ENCODE measurements at places on chromosomes 12 and 14. TPM values are rescaled to one million over a fixed set of nuclear protein-coding genes. Genes with fewer than 3 reads are reported as not detected.
A peak's percentile ranks its signal among the peaks of the same experiment; 100 is the strongest.

The CCDC197 gene
- not detected for total RNA-seq

DNA sequence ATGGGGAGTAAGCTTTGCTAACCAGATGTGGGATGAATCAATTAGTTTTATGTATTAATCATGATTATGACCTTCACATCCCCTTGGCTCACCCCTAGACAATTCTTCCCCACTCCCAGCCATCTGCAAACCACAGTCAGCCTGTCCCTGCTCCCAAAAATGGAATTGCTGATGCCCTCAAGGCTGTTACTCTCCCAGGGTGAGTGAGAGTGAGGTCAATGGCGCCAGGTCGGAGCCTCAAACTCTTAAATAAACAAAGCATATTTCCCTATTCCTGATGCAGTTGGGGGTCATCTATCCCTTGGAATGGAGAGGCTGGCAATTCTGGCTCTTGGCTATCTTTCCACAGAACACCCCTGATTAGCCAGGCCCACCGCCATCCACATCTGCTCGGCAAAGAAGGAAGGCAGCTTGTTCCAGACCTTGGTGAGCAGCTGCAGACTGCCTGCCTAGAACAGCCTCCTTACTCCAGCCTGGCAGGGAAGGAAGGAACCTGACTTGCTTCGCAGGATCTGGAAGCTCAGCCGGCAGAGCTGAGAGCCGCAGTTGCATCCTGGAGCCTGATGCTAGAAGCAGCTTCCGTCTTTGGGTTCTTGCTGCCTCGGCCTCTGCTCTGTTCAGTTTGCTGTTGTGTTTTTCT lies 57.0 kb downstream of the SMUG1 start:
- DNase-seq: no peak

DNA sequence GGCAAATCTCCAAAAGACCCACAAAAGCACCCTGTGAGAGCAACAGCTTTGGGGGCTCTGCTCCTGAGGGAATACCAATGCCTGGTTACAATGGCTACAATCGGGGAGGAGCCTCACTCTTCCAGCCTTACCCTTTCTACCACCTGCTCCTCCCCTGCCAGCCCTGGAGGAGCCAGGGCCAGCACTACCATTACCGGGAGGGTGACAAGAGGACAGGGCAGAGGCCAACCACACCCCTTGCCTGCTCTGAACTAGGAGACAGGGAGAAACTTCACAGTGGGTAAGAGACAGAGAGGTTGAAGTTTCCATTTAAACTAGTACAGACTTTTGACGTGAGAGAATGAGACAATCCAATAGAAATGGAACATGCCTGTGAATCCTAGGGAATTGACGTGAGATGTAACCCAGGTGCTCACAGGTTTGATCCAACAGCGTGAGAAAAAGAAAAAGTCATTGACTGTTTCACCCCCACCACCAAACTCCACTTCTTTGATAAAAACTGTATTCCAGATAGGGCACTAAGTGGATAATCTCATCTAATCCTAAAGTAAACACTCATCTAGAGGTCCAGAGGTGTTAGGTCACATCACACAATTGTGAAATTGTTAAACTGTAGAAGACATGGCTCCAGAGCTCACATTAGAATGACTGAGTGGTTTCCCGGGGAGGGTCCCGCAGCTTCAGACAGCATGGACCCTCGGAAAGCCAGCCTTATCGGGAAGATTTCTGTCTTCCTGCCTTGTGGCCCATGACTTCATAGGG lies 8.4 kb upstream of the TC2N start:
- DNase-seq: no peak

The RTN1 gene
- 0.92 TPM for total RNA-seq

DNA sequence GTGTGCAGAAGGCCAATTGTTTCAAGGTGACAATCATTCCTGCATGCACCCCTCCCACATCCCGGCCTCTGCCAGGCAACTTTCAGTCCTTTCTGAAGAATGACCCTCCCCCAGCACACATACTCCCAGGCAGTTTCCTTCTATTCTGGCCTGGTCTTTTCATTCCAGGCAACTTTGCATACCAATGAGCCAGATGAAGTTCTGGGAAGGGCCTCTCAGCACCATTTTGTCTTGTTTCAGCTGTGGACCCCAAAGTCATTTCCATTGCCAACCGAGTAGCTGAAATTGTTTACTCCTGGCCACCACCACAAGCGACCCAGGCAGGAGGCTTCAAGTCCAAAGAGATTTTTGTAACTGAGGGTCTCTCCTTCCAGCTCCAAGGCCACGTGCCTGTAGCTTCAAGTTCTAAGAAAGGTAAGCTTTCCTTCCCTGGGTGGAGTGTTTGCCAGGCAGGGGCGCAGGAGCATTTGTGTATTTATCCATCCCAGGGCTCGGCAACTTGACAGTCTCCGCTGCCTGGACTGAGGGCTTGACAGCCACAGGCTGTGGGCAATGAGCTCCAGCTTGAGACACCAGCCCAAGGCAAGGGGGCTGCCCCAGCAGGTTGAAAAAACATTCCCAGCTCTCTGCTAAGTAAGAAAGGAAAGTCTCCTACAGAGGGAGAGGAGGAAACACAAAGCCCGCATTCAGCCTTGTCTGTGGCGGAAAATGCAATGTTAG lies 16.4 kb downstream of the BCL2L14 start:
- DNase-seq: peak; percentile 68

The SMIM41 gene
- not detected for total RNA-seq

The FGF6 gene
- not detected for total RNA-seq

DNA sequence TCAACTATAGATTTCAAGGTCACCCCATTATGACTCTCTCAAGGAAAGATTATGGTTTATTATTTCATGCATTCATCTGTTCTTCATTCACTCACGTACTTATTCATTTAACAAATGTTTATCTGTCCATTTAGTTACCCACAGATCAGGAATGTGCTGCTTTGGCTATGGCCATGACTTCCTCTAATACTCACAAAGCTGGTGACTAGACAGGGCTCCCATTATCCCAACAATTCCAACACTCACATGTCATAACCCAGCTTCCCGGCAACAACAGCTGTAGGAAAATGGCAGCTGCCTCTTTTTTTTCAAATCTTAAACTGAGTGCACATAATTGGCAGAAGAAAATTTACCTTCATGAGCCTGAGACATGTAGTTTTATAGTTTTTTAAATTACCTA lies 190.8 kb upstream of the CCDC196 start:
- no peak for DNase-seq

DNA sequence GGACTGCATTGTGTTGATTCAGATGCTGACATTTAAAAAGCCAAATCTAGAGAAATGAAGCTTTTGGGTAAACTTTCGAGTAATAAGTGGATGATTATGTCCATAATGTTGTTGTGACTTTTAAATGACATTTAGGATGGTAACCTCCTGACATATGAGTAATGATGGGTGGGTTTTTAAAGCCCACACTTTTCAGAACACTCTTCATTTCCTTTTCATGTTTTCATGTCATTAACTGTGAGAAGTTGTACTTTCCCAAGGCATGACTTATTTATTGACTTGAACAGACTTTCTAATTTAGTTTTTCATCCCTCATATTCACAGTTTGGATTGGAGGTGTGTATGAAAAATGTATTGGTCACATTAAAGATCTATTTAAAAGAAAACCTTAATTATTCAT lies 35.5 kb downstream of the RGS6 start:
- DNase-seq: no peak

DNA sequence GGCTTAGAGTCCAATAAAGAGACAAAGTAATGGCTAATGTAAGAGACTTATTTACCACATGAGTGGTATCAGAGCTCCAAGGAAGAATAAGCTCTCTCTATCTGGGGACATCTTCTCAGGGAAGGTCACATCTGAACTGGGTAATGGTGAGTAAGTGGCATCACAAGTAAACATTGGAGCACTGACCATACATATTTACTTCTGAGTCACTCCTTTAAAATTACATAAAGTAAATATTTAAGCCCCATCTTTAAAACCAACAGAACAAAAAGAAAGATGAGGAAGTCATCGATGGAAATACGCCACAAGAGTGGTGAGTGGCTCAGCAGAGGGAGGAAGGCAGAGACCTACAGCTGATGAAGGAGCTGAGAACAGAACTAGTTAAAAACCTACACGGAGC lies 159.9 kb downstream of the DUSP6 start:
- no peak for DNase-seq

DNA sequence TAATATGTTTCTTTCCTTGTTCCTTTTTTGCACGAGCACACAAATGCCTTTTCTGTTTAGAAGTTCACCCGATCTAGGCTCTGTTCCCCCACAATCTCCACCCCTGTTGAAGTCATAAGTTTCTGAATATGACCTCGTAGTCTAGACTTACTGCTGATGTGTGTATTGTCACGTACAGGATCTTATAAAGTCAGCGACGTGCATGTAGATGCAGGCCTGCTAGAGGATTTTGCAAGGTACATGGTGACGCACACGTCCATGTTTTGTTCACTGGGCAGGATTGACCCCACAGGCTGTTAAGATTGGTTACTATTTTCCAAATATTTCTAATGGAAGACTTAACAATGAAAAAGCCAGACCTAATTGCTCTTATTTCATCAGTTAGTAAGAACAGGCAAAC lies 46.2 kb upstream of the CCDC91 start:
- DNase-seq: no peak

- DNase-seq: peak; percentile 72
Measured at GRCh38 chr12:51028126-51028812, 2.1 kb upstream of the SLC11A2 start.

The COL2A1 gene
- total RNA-seq: 10.8 TPM

DNA sequence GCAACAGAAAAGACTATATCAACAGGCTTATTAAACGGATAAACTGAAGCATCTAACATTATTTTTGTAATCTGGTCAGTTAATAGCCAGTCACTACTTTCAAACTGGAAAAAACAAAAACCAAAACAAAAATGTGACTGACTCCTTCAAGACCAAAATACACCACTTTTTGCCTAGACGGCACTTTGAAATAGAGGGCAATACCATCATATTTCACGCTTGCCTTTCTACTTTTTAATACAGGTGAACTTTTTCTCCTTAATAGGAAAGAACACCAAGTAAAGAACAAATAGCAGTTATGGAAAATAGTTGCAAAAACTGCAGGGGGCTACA lies 550 bp upstream of the NUP107 start:
- DNase-seq: no peak

The ETNK1 gene
- 68.6 TPM for total RNA-seq

The HOXC9 gene
- total RNA-seq: not detected

- DNase-seq: no peak
Measured at GRCh38 chr12:132588821-132589669, 21.3 kb downstream of the LRCOL1 start.

The CAPZA3 gene
- not detected for total RNA-seq

The EML1 gene
- 16.7 TPM for total RNA-seq

The ING4 gene
- 20.1 TPM for total RNA-seq

DNA sequence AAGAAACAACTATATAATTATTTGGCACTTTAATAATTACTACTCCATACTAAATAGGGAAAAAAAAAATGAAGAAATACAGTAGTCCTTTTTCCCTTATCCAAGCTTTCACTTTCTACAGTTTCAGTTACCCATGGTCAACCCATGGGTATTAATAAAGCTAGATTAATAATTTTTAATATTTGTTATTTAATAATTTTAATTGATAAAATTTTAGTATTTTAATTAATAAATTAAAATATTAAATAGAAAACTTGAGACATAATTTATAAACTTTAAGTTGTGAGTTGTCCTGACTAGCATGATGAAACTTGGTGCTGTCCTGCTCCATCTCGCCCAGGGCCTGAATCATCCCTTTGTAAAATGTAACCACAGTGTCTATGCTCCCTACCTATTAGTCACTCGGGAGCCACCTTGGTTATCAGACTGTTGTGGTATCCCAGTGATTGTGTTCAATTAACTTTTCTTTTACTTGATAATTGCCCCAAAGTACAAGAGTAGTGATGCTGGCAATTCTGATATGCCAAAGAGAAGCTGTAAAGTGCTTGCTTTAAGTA lies 71.8 kb downstream of the PAWR start:
- no peak for DNase-seq

The TTC6 gene
- 0.33 TPM for total RNA-seq

The NTF3 gene
- 0.48 TPM for total RNA-seq

The FAM186B gene
- 0.46 TPM for total RNA-seq

DNA sequence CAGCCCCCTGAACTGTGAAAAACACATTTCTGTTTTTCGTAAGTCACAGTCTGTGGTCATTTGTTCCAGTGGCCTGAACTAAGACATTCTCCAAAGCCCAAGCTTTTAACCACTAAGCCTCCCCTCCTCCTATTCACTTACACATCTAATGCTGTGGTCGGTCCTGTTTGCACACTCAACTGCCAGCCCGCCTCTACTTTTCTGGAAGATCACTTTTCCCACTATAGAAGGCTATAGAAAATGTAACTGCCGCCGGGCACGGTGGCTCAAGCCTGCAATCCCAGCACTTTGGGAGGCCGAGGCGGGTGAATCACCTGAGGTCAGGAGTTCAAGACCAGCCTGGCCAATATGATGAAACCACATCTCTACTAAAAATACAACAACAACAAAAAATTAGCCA lies 524.7 kb upstream of the TMEM132C start:
- no peak for DNase-seq

- DNase-seq: no peak
Measured at GRCh38 chr12:19402743-19403431, 36.4 kb upstream of the AEBP2 start.

- peak; percentile 88 for DNase-seq
Measured at GRCh38 chr12:117367006-117367638, 5.7 kb upstream of the NOS1 start.

DNA sequence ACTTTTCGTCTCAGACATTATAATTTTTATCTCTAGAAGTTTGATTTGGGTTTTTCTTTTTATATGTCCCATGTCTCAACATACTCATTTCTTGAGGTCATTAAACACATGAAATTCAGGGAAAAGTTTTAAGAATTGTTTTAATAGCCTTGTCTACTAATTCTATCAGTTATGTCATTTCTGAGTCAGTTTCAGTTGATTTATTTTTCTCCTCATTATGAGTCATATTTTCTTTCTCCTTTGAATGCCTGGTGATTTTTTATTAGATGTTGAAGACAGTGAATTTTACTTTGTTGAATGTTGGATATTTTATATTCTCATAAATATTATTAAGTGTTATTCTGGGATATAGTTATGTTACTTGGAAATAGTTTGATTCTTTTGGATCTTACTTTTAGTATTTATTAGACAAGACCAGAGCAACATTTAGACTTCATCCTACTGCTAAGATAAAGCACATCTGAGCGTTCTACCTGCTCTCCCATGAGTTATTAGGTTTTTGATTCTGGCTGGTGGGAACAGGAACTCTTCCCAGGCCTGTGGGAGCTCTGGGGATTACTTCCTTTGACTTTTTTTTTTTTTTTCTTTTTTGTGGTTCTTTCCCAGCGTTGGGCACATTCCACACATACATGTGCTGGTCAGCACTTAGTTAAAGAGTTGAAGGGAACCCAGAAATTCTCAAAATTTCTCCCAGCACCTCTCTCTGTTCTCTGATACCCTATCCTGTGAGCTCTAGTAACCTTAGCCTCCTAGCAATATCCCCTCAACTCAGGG lies 1157.7 kb downstream of the BCL11B start:
- DNase-seq: no peak

DNA sequence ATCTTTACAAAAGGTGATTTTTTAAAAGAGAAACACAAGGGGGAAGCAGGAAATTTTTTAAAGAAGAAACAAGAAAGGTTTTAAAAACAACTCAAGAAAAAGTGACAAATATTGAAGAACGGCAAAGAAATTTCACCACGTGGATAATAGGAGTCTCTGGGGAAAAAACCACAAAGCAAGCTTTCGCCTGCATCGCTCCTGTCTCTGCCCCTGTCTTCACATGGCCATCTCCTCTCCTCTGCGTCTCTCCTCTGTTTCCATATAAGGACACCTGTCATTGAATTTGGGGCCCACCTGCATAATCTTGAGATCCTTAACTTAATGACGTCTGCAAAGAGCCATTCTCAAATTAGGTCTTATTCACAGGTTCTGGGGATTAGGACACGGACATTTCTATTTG lies 175.8 kb downstream of the ETV6 start:
- DNase-seq: no peak

GRCh38 chr14:91727121-91727520 lies 4.8 kb downstream of the CATSPERB start:
- DNase-seq: no peak
